ENCODE measurements at places on chromosomes 5 and 9. TPM values are rescaled to one million over a fixed set of nuclear protein-coding genes. Genes with fewer than 3 reads are reported as not detected.

- no peak overlapping the region for H3K4me3 ChIP-seq
- no peaks in the 10 kb centered on the region for H3K27me3 ChIP-seq
- H3K27ac ChIP-seq: no peak overlapping the region
- H3K36me3 ChIP-seq: no peaks in the 10 kb centered on the region
These were observed 82.2 kb downstream of the SLC28A3 start for GRCh38 chr9:84258371-84258770.

DNA sequence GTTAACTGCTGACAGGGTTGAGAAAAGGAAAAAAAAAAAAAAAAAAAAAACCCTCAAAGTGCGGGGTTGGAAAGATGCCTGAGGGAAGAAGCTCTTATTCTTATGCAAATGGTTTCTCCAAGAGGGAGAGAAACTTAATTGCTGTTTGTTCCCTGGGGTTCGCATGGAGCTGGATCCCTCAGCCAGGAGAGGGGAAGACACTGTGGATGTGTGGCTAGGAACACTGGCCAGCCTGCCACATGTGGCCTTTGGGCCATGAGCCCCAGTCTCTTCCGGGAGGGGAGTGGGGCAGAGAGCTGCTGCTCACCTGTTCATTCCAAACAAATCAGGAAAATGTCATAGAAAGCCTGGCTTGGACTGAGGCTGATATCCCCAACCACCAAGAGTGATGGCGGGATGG is 9.4 kb upstream of the SCGB3A2 start:
- H3K27me3 ChIP-seq: no peaks in the 10 kb centered on the region
- no peak overlapping the region for H3K27ac ChIP-seq
- H3K36me3 ChIP-seq: no peaks in the 10 kb centered on the region
- H3K4me1 ChIP-seq: no peaks in the 10 kb centered on the region

- H3K4me3 ChIP-seq: no peak overlapping the region
- no peak for DNase-seq
- H3K27ac ChIP-seq: no peak overlapping the region
- H3K36me3 ChIP-seq: no peaks in the 10 kb centered on the region
- no peaks in the 10 kb centered on the region for H3K4me1 ChIP-seq
- no peaks in the 10 kb centered on the region for H3K27me3 ChIP-seq
These were observed 110.8 kb downstream of the FGF10 start for GRCh38 chr5:44278469-44278868.

DNA sequence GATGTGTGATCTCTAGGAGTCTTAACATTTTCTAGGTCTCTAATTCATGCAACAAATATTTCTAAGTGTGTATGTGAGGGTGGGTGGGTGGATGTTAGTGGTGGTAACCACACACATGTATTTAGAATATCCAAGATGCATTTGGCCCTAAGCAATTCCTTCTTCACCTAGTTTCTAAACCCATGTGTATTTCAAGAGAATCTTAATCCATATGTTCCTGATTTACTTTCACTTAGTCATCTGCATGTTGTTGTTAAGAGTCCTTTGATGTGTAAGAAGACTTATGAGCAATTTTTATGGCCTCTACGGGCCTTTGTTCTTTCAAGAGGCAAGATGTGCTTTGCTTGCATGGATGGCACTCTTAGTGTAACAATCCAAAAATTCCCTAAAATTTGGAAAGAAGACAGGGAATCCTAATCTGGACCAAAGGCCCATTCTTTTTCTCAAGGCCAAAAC is 282.6 kb downstream of the SPATA31D1 start:
- H3K4me3 ChIP-seq: no peak overlapping the region
- no peaks in the 10 kb centered on the region for H3K4me1 ChIP-seq
- no peak overlapping the region for H3K27ac ChIP-seq

GRCh38 chr9:128550770-128551656 is 1.4 kb upstream of the SPTAN1 start:
- peak overlapping the region; percentile 44 for H3K4me3 ChIP-seq
- H3K27me3 ChIP-seq: no peaks in the 10 kb centered on the region
- H3K36me3 ChIP-seq: no peaks in the 10 kb centered on the region

DNA sequence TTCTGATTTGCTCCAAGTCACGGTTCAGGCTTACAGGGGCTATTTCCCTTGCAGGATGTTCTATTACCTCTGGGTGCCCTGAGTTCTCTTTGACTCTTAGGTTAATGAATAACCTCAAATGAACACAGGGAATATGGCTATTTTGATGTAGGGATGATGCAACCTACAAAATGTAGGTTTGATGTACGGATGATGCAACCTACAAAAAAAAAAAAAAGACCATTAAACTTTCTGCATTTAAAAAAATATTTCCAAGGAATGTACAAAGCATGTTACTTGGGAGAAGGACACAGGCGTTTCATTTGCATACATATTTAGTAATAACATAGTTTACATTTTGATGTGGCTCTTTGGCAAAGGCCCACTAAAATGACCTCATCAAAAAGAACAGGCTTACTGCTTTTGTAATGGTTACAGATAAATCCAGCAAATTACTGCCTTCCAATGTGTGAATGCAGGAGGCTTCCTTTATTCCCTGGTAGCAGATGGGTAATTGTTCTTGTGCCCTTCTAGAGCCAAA is 36.3 kb downstream of the ZNF474 start:
- DNase-seq: no peak
- no peak overlapping the region for H3K4me3 ChIP-seq
- H3K4me1 ChIP-seq: no peaks in the 10 kb centered on the region
- no peaks in the 10 kb centered on the region for H3K36me3 ChIP-seq
- H3K27ac ChIP-seq: no peak overlapping the region
- no peaks in the 10 kb centered on the region for H3K27me3 ChIP-seq

- no peaks in the 10 kb centered on the region for H3K27me3 ChIP-seq
- H3K4me3 ChIP-seq: no peak overlapping the region
- H3K36me3 ChIP-seq: no peaks in the 10 kb centered on the region
- DNase-seq: no peak
- H3K4me1 ChIP-seq: no peaks in the 10 kb centered on the region
- no peak overlapping the region for H3K27ac ChIP-seq
These were observed 109.5 kb downstream of the TAF11L14 start for GRCh38 chr5:17743580-17744435.

DNA sequence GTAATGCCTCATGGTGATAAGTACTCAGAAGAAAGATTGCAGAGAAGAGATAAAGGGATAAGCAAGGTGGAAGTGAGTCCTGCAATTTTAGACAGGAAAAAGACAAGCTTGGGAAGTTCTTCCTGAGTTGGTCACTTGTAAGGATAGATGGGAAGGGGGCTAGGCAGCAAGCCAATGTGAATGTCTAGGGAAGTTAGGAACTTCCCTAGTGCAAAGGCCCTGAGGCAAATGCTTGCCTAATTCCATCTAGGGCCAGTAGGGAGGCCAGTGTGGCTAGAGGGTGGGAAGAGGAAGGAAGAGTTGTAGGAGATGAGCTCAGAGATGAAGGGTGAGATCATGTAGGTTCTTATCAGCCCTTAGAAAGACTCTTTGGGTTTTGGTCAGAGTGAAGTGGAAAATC is 206.6 kb downstream of the MAT2B start:
- H3K27me3 ChIP-seq: no peaks in the 10 kb centered on the region
- no peaks in the 10 kb centered on the region for H3K36me3 ChIP-seq
- H3K4me1 ChIP-seq: no peaks in the 10 kb centered on the region
- no peak overlapping the region for H3K4me3 ChIP-seq

DNA sequence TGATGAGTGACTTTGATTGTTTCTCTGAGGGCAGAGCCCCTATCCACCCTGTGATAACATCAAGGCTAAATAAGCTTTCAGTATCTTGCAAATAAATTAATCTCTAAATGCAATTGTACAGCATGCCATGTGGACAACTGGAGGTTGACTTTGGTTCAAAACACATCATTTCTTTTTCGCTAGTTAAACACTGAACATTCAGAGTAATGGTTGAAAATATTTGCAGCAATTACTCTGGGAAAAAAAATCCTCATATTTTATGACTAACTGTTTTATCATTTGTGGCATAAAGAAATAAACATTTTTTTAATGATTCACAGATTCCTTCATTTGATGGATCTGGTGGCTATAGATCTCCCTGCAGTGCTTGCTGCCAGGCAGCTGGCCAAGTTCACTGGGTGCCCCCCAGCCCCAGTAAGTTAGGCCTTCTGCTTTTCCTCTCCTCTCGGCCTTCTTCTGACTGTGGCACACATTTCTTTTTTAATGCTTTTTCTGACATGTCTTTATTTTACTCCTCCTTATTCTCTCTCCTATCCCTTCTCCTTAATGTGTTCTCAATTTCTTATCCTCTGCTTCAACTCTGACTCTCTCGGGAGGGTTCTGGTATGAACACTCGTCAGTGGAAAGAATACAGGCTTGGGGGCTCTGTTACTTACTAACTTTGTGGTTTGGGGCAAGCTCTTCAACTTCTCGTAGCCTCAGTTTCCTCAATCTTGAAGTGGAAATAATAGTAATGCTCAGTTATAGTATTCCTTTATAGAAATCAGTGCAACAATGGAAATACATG is 69.6 kb downstream of the ADAMTSL1 start:
- DNase-seq: no peak
- H3K36me3 ChIP-seq: no peaks in the 10 kb centered on the region
- no peaks in the 10 kb centered on the region for H3K27me3 ChIP-seq
- no peaks in the 10 kb centered on the region for H3K4me1 ChIP-seq

DNA sequence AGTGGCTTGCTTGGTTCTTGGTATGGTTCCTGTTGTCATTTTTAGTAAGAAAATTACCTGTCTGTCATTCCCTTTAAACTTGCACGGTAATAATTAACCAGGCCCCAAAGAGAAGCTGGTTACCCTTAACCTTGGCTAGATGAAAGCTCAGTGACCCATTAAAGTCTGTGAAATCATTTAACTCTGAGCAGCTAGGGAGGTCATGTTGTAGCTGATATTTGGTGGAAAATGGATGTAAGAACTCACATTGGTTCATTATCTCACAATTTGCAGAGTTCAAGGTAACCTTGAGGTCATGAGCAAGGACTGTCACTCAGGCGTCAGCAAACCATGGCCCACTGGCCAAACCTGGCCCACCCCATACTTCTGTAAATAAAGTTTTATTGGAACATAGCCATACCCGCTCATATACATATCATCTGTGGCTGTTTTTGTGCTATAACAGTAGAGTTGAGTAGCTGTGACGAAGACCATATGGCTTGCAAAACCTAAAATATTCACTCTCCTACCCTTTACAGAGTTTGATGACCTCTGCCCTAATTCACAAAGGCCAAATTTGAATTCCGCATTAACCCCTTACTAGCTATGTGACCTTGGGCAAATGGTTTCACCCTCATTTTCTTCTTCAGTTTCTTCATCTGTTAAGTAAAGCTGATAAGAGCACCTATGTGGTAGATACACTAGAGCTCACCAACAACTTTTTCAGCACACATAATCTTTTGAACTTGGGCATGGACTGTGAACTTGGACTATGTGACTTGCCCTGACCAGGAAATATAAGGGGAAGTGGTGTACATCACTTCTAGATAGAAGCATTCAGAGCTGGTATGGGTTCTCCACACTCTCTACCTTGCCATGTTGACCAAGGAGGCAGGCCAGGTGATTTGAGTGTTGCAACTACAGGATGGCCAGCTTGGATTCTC is 61.5 kb upstream of the CPEB4 start:
- H3K4me1 ChIP-seq: no peaks in the 10 kb centered on the region
- no peaks in the 10 kb centered on the region for H3K36me3 ChIP-seq
- H3K27me3 ChIP-seq: no peaks in the 10 kb centered on the region
- H3K4me3 ChIP-seq: no peak overlapping the region
- H3K27ac ChIP-seq: no peak overlapping the region

DNA sequence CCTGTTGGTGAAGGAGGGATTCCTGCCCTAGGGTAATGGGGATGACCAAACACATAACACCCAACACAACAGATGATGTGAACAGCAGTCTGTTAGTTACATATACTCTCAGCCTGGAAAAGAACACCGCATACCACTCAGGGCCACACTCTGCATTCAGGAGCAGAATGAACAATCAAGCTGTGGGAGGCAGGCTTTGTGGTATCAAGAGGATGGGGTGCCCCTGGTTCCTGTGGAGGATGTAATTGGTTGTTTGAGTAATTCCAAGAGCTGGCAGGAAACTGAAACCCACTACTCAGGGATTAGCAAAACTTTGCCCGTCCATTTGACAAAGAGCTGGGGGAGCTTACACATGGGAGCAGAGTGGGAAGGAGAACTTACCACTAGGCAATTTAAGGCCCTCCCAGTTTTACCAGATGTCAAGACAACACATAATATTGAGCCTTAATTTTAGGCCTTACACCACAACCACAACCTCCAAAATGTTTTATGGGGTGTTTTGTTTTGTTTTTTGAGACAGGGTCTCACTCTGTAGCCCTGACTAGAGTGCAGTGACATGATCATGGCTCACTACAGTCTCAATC is 15.6 kb upstream of the PRKAA1 start:
- DNase-seq: no peak
- H3K36me3 ChIP-seq: no peaks in the 10 kb centered on the region
- no peaks in the 10 kb centered on the region for H3K27me3 ChIP-seq
- H3K4me3 ChIP-seq: no peak overlapping the region
- no peak overlapping the region for H3K27ac ChIP-seq

- H3K27ac ChIP-seq: no peak overlapping the region
- peaks cover 9% of the 10 kb centered on the region for H3K4me1 ChIP-seq
- DNase-seq: no peak
- peaks cover 2% of the 10 kb centered on the region for H3K27me3 ChIP-seq
- H3K36me3 ChIP-seq: no peaks in the 10 kb centered on the region
- H3K4me3 ChIP-seq: no peak overlapping the region
These were observed 864.6 kb upstream of the ACO1 start for GRCh38 chr9:31519826-31520225.

- no peak for DNase-seq
- no peaks in the 10 kb centered on the region for H3K36me3 ChIP-seq
- no peak overlapping the region for H3K4me3 ChIP-seq
- H3K4me1 ChIP-seq: no peaks in the 10 kb centered on the region
- H3K27me3 ChIP-seq: no peaks in the 10 kb centered on the region
These were observed 334.0 kb downstream of the ARRDC3 start for GRCh38 chr5:91049112-91049511.

DNA sequence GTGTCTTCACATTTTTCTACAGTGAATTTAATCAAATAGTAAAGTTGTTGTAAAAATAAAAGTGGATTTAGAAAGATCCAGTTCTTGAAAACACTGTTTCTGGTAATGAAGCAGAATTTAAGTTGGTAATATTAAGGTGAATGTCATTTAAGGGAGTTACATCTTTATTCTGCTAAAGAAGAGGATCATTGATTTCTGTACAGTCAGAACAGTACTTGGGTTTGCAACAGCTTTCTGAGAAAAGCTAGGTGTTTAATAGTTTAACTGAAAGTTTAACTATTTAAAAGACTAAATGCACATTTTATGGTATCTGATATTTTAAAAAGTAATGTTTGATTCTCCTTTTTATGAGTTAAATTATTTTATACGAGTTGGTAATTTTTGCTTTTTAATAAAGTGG is 60.4 kb downstream of the MTAP start:
- no peaks in the 10 kb centered on the region for H3K4me1 ChIP-seq
- no peak for DNase-seq
- H3K4me3 ChIP-seq: no peak overlapping the region
- H3K27me3 ChIP-seq: no peaks in the 10 kb centered on the region
- H3K36me3 ChIP-seq: peaks cover 48% of the 10 kb centered on the region
- H3K27ac ChIP-seq: no peak overlapping the region

GRCh38 chr5:158451203-158451992 is 592.5 kb upstream of the CLINT1 start:
- no peaks in the 10 kb centered on the region for H3K4me1 ChIP-seq
- no peaks in the 10 kb centered on the region for H3K27me3 ChIP-seq
- no peak overlapping the region for H3K27ac ChIP-seq
- H3K36me3 ChIP-seq: no peaks in the 10 kb centered on the region
- DNase-seq: no peak

Gene FBP2
- total RNA-seq: not detected

Gene ZNF79
- total RNA-seq: 19.5 TPM

Gene LCN9
- not detected for total RNA-seq

Gene SNCAIP
- total RNA-seq: not detected

Gene MSMP
- total RNA-seq: 5.1 TPM

Gene KIAA0825
- total RNA-seq: 1.6 TPM

Gene FOXD4L5
- total RNA-seq: 0.23 TPM

Measured in T-cell (primary cell).